ENCODE measurements at places on chromosomes 7 and 10. TPM values are rescaled to one million over a fixed set of nuclear protein-coding genes. Genes with fewer than 3 reads are reported as not detected.

The HMX3 gene
- 5.0 TPM for total RNA-seq

The H2BK1 gene
- total RNA-seq = not detected

GRCh38 chr7:40641701-40642100, 506.9 kb downstream of the SUGCT start:
- DNase-seq = no peak

DNA sequence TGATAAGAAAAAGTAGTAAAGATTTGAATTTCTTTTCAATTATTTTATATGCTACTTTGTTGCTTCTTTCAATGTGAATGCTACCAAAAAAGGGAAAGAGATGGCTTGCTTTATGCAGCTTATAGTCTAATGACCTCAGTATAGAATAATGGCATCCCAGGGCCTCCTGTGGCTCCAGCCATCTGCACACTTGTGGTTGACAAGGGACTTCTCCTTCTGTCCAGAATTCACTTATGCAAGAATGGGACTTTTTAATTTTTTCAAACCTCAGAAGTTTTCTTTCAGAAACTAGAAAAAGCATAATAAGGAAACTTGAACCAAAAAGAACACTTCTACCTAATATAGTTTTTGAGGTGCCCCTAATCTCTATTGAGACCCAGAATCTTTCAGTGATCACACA, 310.9 kb downstream of the CTNNA3 start:
- DNase-seq = no peak

DNA sequence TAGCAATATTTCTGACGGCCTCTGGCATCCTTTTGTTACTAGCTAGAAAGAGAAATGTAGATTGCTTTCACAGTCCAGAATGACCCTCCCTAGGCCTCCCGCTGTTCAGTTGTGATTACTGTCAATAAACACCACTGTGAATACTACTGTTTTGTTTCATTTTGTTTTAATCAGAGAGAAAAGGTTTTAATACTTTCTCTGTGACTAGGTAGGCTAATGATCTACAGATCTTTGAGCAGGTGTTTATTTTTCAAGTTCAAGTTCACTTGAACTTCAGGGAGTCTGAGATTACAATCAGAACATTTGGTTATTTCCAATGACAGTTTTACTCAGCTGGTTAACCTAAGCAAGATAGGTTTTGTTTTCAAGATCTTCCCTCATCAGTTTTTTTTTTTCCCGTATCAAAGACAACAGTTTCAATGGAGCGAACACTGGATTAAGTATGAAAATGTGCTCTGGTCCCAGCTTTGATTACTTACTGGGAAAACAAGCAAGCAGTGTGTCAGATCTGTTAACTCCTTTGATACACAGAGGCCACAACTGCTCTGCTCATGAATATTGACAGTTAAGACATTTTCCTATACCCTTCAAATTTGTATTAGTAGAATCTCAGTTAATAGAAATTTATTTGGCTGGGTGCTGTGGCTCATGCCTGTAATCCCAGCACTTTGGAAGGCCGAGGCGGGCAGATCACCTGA, 34.8 kb downstream of the VKORC1L1 start:
- no peak for DNase-seq

GRCh38 chr10:103145860-103146466, 47.1 kb downstream of the NT5C2 start:
- peak; percentile 68 for DNase-seq

DNA sequence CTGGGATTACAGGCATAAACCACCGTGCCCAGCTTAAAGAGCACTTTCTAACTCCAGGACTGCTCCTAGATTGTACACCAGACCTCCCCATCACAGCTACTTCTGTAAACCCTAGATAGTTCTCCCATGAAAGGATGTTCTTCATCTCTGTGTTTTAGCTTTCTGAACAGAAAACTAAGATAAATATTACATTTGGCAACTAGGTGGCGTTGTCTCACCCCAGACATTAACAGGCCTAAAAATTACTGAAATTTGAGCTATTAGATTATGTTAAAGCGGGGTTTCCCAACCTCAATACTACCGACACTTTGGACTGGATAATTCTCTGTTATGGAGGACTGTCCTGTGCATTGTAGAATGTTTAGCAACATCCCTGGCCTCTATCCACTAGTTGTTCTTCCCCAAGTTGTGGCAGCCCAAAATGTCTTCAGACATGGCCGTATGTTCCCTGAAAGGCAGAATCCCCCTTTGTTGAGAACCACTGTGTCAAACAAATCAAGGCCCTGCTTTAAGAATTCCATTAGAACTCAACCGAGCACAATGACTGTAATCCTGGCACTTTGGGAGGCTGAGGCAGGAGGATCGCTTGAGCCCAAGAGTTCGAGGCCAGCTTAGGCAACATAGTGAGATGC, 19.1 kb downstream of the ATOH7 start:
- DNase-seq = no peak
